ENCODE measurements at places on chromosomes 16 and 17.

GRCh38 chr16:79628501-79628975 lies 28.0 kb upstream of the MAF start:
- DNase-seq: no peak

DNA sequence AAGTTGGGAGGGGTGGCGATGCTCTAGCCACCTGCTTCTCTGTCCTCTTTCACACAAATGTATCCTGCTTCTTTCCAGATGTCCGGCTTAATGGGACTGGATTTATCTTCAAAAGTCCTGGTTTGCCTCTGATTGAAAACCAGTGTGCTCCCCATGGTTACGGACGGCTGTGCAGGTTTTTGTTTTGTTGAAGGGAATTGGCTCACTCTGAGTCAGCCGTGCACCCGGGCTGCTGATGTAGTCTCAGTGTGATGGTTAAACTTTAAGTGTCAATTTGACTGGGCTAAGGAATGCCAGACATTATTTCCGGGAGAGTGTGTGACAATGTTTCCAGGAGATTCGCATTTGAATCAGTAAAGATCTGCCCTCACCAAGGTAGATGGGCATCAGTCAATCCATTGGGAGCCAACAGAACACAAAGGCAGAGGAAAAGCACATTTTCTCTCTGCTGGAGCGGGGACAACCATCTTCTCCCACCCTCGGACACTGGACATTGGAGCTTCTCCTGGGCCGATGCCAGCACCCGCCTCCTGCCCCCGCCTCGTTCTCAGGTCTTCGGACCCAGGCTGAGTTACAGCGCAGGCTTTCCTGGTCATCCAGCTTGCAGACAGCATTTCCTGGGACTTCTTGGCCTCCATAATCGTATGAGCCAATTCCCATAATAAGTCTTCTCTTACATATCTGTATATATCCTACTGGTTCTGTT lies 126.9 kb upstream of the TNRC6C start:
- DNase-seq: peak; percentile 85

GRCh38 chr17:78338486-78339259 lies 21.2 kb downstream of the SOCS3 start:
- no peak for DNase-seq

- DNase-seq: no peak
Measured at GRCh38 chr17:41619036-41619926, 5.1 kb downstream of the KRT17 start.

GRCh38 chr17:56325313-56326000 lies 172.2 kb downstream of the ANKFN1 start:
- no peak for DNase-seq

GRCh38 chr17:74831444-74832146 lies 28.1 kb downstream of the GRIN2C start:
- no peak for DNase-seq

DNA sequence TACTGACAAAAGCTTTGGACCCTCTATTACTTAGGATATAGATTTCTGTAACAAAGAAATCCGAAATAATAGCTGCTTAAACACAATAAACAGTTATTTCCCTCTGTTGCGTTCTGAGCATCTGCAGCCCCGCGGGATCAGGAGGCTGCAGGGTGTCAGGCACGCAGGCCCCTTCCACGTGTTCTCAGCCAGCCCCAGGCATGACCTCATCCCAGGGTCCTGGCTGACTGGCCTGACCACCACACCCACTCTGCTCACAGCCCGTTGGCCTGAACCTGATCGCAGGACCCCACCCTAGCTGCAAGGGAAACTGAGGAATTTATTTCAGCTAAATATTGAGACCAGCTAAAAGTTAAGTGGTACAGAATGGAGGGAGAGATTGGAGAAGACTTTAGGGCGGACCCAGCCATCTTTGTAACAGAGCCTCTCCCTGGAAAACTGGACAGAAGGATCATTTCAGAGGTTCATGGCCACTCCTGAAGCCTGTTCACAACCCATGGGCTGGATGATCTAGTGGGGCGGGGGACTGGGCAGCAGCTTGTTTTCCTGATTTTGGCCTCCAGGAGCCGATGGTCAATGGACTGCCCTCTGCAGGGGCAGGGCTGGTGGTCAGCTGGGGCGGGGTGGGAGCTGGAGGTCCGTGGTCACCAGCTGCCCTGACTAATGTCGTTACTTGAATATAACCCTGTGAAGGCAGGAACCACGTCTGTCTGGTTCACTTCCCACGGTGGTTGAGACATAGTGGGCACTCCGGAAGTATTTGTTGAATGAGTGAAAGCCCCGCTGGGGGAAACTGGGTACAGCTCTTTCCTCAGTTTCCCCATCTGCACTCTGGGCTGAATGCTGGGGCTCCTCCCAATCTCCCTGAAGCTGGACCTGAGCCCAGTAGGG lies 10.9 kb downstream of the CETP start:
- DNase-seq: no peak

- DNase-seq: peak; percentile 71
Measured at GRCh38 chr16:79261481-79261940, 339.0 kb downstream of the MAF start.

Measured in ACHN (cell line).